ENCODE measurements at places on chromosomes 12 and 14.

DNA sequence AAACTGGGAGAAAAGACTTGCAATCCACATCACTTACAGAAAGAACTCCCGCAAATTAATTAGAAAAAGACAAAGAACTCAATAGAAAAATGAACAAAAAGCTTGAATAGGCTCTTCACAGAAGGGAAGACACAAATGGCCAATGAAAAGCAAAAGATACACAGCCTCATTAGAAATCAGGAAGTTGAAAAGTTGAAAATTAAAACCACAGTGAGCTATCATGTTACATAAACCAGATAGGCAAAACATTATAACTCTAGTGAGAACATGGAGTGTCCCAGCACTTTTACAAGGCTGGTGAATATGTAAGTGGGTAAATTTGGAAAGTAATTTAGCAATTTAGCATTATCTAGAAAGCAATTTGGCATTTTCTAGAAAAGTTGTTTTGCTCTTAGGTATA, 158.4 kb upstream of the RASSF8 start:
- no peak for DNase-seq

- DNase-seq: no peak
Observed at GRCh38 chr14:61977217-61977616, 215.0 kb downstream of the SNAPC1 start.

- no peak for DNase-seq
Observed at GRCh38 chr12:70875628-70876027, 44.9 kb downstream of the PTPRR start.

DNA sequence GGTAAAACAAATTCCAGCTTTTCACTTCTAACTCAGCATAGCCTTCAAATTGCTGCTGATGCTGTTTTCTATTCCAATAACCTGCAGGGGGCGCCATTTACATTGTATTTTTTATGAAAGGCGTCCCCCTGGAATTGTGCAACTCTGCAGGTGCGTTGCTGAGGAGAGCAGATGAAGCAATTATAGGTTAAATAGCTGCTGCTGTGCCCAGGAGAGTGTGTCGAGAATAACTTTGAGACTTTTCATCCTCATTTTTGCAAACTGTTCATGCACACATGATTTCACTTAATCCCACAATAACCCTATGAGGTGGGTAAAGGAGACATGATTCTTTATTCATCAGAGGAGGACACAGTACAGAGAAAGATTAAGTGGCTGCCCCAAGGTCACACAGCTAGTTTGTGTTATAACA, 75.7 kb downstream of the MYRFL start:
- DNase-seq: peak; percentile 70

GRCh38 chr12:61993734-61994345, 266.4 kb upstream of the USP15 start:
- DNase-seq: no peak

DNA sequence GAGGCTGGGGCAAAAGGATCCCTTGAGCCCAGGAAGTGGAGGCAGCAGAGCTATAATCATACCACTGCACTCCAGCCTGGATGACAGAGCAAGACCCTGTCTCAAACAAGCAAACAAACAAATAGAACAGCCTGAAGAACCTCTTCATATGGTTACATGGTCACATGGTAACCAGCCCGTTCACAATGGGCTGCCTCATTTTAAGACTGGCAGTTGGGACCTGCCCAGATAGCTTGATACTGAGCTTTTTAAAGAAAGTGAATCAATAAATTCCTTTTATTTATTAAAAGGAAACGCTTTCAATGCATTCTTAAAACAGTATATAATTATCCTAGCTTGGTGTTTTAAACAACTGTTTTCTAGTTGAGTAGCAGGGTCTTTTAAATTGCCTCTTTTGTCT, 10.5 kb downstream of the MLXIP start:
- DNase-seq: no peak

DNA sequence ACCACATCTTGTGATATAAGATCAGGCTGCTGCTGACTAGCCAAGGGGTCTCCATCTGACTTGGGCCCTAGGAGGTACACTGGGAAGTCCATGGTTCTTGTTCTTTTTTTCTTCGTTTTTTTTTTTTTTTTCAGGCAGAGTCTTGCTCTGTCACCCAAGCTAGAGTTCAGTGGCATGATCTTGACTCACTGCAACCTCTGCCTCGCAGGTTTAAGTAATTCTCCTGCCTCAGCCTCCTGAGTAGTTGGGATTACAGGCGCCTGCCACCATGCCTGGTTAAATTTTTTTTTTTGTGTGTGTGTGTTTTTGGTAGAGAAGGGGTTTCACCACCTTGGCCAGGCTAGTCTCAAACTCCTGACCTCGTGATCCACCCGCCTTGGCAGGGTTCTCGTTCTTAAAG, 178.2 kb downstream of the RMST start:
- DNase-seq: no peak

- DNase-seq: no peak
Observed at GRCh38 chr12:81167694-81168093, 89.8 kb downstream of the ACSS3 start.

GRCh38 chr14:46063872-46064271, 587.7 kb downstream of the RPL10L start:
- DNase-seq: no peak
